ENCODE measurements at places on chromosomes 3 and 15. TPM values are rescaled to one million over a fixed set of nuclear protein-coding genes. Genes with fewer than 3 reads are reported as not detected.
A peak's percentile ranks its signal among the peaks of the same experiment; 100 is the strongest.

Gene PPIB
- 160 TPM for total RNA-seq

Gene ECE2
- total RNA-seq: 1.1 TPM

GRCh38 chr3:152797751-152798432, 37.0 kb upstream of the P2RY1 start:
- H3K27me3 ChIP-seq: no peaks in the 10 kb centered on the region
- no peaks in the 10 kb centered on the region for H3K36me3 ChIP-seq
- no peak overlapping the region for H3K27ac ChIP-seq
- H3K4me3 ChIP-seq: no peak overlapping the region
- DNase-seq: no peak

- no peak overlapping the region for H3K27ac ChIP-seq
- no peaks in the 10 kb centered on the region for H3K4me1 ChIP-seq
- H3K36me3 ChIP-seq: no peaks in the 10 kb centered on the region
- H3K27me3 ChIP-seq: no peaks in the 10 kb centered on the region
- H3K4me3 ChIP-seq: no peak overlapping the region
Observed at GRCh38 chr3:150682279-150682678, 21.4 kb downstream of the ERICH6 start.

DNA sequence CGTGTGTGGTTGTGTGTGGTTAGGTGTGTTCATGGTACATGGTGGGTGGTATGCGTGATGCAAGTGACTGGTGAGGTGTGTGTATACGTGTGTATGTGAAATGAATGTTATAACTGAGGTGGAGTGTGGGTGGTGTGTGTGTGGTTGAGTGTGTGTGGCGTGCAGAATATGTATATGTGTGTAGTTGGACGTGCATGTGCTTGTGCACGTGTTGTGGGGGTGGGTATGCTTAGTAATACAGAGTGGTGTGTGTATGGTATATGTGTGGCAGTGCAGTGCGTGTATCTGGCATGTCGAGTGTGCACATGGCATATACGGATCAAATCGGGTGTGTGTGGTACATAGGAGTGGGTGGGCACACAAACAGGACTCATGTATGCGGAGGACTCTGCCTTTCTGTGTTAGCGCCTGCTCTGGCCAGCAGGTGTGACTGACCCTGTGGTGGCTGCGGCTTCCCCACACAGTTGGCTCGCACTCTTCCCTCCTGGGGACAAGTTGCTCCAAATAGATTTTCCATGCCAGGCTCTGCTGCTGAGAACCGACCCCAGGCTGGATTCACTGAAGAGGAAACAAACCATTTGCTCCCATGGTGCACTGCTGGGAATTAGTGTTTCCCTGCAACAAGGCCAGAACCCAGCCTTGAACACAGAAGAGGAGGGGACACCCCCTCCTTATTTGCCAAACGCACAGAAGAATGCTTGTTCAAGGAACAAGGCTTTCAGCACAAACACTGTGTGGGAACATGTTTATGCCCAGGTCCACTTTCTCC, 1.2 kb upstream of the C3orf70 start:
- no peaks in the 10 kb centered on the region for H3K36me3 ChIP-seq
- no peak for DNase-seq
- H3K4me1 ChIP-seq: peaks cover 26% of the 10 kb centered on the region
- peak overlapping the region; percentile 95 for H3K27ac ChIP-seq

- H3K36me3 ChIP-seq: no peaks in the 10 kb centered on the region
- H3K4me3 ChIP-seq: no peak overlapping the region
- no peak for DNase-seq
- no peaks in the 10 kb centered on the region for H3K4me1 ChIP-seq
Observed at GRCh38 chr3:155556531-155556930, 188.3 kb downstream of the PLCH1 start.

Gene ZBBX
- not detected for total RNA-seq

Gene ABI3BP
- 76.2 TPM for total RNA-seq

Gene IQCH
- 3.8 TPM for total RNA-seq

DNA sequence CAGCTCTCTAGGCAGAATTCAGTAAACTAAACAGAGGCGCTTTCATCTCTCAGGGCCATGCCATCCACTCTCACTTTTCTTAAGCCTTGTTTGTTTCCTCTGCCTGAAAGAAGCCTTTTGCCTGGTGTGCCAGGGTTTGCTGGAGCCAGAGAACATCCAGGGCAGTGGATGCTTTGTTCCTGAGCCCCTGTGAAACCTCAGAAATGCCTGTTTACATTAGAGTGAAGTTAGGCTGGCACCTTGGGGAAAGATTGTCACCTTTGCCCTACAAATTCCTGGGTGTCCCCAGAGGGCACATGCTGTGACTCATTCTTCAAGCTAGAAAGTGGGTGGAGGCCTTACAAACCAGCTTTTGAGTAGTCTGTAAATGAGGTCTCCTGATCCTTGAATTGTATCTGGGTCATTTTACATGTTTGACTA, 10.7 kb upstream of the TRAK1 start:
- peak; percentile 85 for DNase-seq
- H3K27me3 ChIP-seq: no peaks in the 10 kb centered on the region
- H3K36me3 ChIP-seq: no peaks in the 10 kb centered on the region
- peaks cover 62% of the 10 kb centered on the region for H3K4me1 ChIP-seq
- H3K4me3 ChIP-seq: no peak overlapping the region

Gene CMTM8
- 0.49 TPM for total RNA-seq

Gene MRPL3
- 61.8 TPM for total RNA-seq

Gene PLSCR2
- not detected for total RNA-seq

Gene IL17RD
- total RNA-seq: 16.8 TPM

GRCh38 chr3:144948711-144949110, 977.1 kb downstream of the DIPK2A start:
- DNase-seq: no peak
- no peak overlapping the region for H3K4me3 ChIP-seq
- H3K4me1 ChIP-seq: peaks cover 22% of the 10 kb centered on the region
- no peaks in the 10 kb centered on the region for H3K27me3 ChIP-seq
- no peak overlapping the region for H3K27ac ChIP-seq
- H3K36me3 ChIP-seq: no peaks in the 10 kb centered on the region

Gene CA12
- total RNA-seq: 0.49 TPM

- H3K27me3 ChIP-seq: no peaks in the 10 kb centered on the region
- H3K27ac ChIP-seq: no peak overlapping the region
- no peaks in the 10 kb centered on the region for H3K36me3 ChIP-seq
- H3K4me3 ChIP-seq: no peak overlapping the region
Observed at GRCh38 chr3:178159691-178160220, 376.5 kb upstream of the KCNMB2 start.

DNA sequence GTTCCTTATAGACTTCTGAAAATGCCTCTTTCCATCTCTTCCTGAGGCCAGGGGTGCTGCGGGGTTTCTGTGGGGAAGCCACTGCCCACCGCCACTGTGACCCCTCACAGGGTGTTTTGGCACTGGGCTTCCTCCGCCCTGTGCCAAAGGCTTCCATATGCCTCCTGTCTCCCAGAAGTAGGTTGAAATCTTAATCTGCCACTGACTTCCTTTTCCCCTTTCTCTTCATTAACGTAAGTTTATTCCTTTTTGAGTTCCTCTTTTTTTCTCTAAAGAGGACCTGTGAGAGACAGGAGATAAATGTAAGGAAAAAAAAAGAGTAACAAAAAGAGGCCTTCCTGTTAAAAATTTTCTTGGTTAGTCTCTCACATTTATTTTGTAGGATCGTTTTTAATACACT, 220.5 kb downstream of the CTNNB1 start:
- no peak for DNase-seq
- H3K27ac ChIP-seq: no peak overlapping the region
- no peak overlapping the region for H3K4me3 ChIP-seq
- H3K27me3 ChIP-seq: no peaks in the 10 kb centered on the region
- H3K36me3 ChIP-seq: no peaks in the 10 kb centered on the region
- no peaks in the 10 kb centered on the region for H3K4me1 ChIP-seq

Gene RLBP1
- total RNA-seq: not detected

Gene COL8A1
- total RNA-seq: 39.6 TPM

DNA sequence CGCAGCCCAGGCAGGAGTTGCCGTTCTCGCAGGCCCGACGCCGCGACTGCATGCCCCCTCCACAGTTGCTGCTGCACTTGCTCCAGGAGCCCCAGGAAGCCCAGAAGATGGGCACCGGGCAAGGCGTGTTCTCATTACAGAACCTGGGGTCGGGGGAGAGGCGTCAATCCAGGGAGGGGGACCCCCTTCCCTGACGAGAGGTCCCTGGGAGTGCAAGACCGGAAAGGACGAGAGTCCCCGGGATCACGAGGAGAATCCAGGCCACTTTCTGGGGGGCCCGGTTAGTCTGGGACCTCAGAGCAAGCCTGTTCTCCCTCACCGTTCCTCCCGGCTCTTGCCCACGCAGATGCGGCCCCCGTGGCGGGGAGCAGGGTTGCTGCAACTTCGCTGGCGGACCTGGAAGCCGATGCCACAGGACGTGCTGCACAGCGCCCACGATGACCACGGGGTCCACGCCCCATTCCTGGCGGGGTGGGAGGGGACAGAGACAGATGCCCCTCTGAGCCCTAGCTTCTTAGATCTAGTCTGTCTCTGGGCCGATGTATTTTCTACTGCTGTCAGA, 113.9 kb downstream of the SEMA5B start:
- no peaks in the 10 kb centered on the region for H3K36me3 ChIP-seq
- H3K27me3 ChIP-seq: peaks cover 26% of the 10 kb centered on the region
- no peak overlapping the region for H3K27ac ChIP-seq
- no peak overlapping the region for H3K4me3 ChIP-seq
- DNase-seq: no peak

DNA sequence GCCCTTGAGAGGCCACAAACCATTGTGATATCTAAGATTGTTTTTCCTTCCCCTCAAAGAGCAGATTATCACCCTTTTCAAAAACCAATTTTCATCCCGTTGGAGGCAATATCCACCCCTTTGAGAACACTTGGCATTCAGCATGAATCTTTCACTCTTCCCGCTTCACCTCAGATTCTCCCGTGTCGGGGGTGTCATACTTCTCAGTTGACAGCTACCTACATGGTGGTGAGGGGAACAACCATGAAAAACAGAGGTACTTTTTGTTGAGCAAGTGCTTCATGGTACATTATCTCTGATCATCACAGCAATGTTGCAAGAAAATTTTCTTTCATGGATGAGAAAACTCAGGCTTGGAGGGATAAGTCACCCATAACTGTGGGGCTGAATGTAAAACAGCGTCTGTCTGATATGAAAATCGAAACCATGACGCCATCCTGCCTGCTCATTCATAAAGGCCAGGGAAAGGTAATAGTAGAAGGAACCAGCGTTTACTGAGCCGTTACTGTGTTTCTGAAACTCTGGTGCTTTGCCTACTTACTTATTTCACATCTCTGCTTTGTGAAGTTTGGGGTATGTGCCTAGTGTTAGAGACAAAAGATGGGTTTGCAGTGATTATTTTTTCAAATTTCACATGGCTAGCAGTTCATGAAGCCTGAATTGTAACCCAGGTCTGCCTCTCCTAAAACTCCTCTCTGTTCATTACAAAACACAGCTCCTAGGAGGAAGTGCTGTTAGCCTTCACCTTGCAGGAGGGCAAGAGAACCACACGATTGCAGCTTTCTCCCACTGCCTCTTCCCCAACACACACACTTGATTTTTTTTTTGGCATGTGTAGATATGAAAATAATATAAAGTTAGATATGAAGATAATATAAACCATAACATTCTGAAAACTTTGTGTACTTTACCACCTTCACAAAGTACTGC, 35.4 kb downstream of the SV2B start:
- DNase-seq: no peak
- H3K4me1 ChIP-seq: no peaks in the 10 kb centered on the region
- no peak overlapping the region for H3K27ac ChIP-seq
- H3K4me3 ChIP-seq: no peak overlapping the region

DNA sequence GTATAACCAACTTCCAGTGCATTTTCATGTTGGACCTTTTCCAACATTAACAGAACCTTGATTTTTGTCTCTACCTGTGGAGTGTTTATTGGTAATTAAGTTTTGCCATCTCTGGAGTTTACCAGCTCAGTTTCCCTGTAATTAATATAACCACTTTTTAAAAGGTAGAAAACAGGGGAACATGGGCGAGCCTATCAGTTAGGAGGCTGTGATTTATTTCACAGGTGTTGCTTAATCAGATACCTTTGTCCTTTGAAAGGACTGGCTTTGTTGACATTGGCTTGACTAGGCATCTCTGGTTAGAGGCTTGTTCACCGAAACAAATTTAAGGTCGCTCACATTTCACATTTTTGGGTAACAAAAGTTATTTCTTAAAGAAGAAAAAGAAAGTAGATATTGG, 622 bp downstream of the NAALADL2 start:
- H3K36me3 ChIP-seq: no peaks in the 10 kb centered on the region
- no peak for DNase-seq
- H3K27me3 ChIP-seq: no peaks in the 10 kb centered on the region
- no peaks in the 10 kb centered on the region for H3K4me1 ChIP-seq
- H3K4me3 ChIP-seq: no peak overlapping the region
- no peak overlapping the region for H3K27ac ChIP-seq

Gene ZKSCAN7
- total RNA-seq: 5.8 TPM

Gene PLSCR5
- not detected for total RNA-seq

DNA sequence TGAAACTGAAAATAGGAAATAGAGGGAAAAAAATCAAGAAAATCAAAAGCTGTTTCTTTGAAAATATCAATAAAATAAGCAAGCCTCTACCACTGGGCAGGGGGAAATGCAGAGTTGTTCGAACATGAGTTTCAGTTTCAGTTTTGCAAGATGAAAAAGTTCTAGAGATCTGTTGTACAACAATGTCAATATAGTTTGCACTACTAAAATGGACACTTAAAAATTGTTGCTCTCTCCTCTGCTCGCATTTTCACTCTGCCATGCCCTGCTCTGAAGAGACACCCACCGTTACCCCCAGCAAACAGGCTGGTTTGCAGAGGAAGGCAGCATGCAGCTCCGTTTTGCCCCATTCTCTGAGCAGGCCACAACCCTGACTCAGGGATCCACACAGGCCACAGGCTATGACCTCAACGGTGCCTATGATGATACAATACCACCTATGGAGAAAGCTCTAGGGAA, 64.5 kb downstream of the ZNF148 start:
- no peaks in the 10 kb centered on the region for H3K36me3 ChIP-seq
- H3K27ac ChIP-seq: no peak overlapping the region

Gene ALDH1L1
- total RNA-seq: 32.5 TPM

DNA sequence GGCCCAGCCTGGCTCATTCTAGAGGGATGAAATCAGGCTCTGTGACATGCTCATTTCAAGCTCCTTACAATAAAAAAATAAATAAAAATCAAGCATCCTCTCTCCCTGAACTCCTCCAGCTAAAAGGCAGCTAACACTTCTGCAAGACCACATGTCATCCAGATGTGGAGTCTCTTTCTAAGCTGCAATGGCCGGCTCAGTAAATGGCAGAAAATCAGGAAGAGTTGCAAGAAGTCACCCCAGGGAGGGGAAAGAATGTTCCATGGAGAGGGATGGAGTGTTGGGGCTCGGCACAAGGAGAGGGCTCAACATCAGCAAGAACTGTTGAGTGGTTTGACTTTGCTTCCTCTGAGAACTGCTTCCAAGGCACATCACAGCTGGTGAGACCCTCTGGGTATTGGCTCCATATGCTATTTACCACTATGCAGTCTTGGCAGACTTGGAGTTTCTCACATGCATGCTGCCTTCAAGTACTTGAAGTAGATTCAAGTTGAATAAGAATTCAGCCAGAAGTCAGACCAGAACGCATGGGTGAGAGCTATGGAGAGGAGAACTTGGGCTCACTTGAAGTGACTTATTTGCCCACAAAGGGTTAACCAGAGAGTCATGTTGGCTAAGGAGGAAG, 689.0 kb downstream of the NTRK3 start:
- H3K27ac ChIP-seq: no peak overlapping the region
- no peak overlapping the region for H3K4me3 ChIP-seq
- no peak for DNase-seq
- H3K4me1 ChIP-seq: no peaks in the 10 kb centered on the region

Measured in sigmoid colon (tissue), 7 donors.